ENCODE measurements at places on chromosomes 13 and 19.

- no peak for DNase-seq
These were observed 305.1 kb downstream of the ITGBL1 start for GRCh38 chr13:101757446-101758039.

DNA sequence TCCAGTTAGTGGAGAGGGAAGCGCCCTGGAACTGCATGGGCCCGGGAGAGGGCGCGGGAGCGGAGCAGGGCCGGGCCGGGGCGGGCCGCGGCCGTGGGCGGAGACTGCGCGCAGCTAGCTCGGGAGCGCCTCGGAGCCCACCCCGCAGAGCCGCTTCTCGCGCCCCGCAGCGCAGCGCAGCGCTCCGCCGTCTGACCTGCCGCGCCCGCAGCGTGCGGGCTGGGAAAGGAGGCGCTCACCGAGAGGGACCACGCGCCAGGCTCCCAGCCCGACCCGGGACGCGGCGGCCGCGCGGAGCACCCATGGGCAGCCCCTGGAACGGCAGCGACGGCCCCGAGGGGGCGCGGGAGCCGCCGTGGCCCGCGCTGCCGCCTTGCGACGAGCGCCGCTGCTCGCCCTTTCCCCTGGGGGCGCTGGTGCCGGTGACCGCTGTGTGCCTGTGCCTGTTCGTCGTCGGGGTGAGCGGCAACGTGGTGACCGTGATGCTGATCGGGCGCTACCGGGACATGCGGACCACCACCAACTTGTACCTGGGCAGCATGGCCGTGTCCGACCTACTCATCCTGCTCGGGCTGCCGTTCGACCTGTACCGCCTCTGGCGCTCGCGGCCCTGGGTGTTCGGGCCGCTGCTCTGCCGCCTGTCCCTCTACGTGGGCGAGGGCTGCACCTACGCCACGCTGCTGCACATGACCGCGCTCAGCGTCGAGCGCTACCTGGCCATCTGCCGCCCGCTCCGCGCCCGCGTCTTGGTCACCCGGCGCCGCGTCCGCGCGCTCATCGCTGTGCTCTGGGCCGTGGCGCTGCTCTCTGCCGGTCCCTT lies at the start of gene MLNR:
Gene MLNR, plus strand, starts transcription at position 303 of the 820 bp plus-strand sequence. Its CDS starts 0 bp downstream, at position 303.
- peak; percentile 22 for DNase-seq

DNA sequence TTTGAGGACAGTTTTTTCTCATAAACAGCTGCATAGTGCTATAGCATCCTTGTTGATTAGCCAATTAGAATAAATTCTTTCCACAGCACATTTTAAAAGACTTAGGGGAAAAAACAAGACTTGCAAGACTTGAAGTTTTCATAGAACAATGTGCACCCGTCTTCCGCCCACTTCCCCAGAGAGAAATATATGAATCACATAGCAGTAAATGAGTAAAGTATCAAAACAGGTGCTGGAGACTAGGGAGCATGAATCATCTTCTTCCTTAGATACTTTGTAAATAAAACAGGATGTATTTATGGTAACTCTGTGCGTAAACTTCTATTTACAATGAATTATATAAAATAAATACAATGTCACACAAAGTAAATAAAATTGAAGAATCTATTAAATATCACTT lies 75.1 kb downstream of the COL4A2 start:
- DNase-seq, result no peak

- DNase-seq, result no peak
These were observed 2374.6 kb downstream of the PCDH9 start for GRCh38 chr13:64855506-64855905.

- no peak for DNase-seq
These were observed 34.6 kb upstream of the KATNAL1 start for GRCh38 chr13:30341815-30342570.

GRCh38 chr19:604355-604754 lies 14.7 kb downstream of the HCN2 start:
- peak; percentile 61 for DNase-seq

DNA sequence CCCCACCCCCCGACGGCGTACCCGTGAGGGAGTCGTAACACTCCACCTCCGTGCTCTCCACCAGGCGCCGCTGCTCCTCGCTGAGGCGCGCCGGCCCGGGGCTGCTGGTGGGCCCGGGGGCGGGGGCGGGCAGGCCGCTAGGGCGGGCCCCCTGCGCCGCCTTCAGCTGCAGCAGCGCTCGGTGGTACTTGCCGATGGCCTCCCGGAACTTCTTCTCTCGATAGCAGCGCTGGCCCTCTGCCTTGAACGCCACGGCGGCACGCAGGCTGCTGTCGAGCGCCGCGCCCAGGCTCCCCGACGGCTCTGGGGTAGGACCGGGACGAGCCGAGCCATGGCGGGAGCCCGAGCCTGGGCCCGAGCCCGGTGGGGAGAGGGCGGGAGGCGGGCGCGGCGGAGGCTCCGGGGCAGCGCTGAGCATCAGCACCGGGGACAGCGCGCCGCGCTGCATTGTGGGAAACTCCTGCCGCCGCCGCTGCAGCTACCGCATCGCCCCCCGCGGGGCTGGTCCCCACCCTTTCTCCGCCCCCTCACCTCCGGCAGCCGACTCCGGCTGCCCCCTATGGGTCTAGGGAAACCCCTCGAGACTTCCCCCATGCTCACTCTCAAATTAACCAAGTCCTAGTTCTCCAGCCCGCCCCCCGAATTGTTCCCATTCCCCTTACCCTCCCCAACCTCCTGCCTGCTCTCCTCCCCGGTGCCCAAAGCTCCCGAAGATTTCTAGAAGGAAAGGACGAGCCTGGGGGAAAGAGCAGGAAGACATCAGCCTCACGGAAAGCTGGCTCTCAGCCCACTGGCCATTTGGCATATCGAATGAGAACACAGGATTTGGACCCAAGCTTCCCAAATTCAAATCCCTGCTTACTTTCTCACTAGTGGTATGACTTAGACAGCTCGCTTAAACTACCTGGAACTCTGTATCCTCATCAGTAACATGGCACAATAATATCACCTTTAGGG lies at the start of gene TTC9B:
Gene TTC9B, minus strand, starts transcription at position 451 of the 957 bp plus-strand sequence. Its CDS starts 3 bp downstream, at position 448.
- DNase-seq, result peak; percentile 40

DNA sequence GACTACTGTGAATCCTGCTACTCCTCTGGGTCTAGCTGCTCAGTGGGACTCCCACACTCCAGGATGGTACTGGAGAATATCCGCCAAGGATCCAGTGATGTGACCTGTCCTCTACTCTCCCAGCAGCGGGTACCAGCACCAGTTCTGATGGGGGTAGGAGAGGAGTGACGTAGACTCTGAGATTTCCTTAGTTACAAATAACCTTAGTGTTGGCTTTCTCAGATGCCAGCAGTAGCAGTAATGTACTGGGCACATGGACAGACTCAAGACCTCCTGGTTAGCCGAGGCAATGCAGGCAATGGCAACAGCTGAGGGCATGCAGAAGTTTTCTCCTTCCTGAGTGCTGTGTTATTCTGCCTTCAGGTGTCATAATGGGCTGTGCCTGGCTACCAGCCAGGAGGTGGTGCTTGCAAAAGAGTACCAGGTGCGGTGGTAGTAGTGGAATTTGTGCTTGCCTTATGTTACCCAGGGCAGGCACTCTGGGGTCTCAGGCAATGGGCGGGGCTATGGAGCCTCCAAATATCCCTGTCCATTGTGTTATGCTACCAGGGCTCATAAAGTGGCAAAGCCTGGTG lies 105.3 kb upstream of the KLF5 start:
- no peak for DNase-seq
